HFF-Myc (cell line): ENCODE measurements at places on chromosomes 16 and 17.

DNA sequence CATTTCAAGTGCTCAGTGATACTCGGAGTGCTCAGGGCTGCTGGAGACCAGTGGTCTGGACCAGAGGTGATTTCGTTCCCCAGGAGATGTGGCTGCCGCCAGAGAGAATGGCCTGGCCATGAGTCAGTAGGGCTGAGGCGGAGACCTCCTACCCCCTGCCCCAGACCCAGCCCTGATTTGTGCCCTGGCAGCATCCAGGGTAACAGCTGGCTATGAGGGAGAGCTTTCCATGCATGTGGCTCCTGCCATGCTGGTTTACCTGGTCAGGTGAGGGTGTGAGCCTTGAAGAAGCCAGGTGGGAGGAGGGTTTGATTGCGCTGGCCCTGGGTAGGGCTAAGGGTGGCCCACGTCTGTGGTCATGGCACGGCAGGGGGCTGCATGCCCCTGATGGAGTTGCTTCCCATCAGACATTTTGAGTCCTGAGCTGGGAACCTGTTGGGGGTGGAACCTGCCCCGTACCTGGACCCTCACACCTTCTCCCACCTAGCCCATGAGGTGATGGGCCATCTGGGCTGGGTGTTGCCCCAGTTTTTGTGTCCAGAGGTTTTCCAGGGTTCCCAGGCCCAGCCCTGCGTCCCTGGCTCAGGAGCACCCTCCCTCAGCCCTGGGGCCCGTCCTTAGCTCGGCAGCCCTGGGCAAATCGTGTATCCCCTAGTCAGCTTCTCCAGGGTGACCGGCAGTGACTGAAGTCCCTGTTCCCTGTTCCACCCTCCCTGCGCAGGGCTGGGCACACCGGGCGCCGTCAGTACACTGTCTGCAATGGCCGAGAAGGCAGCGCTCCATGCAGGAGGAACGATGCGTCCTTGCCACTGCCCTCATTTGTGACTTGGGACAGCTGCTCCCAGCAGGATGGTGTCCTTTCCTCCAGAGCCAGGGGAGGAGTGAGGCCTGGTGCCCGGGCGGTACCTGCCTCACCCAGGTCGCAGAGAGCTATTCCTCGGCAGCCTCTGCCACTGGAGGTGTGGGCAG lies 9.0 kb upstream of the CSNK1D start:
- no peak for DNase-seq

- DNase-seq: no peak
These were observed 54.8 kb downstream of the PIMREG start for GRCh38 chr17:6498901-6499540.

- no peak for DNase-seq
These were observed 1.0 kb downstream of the IL27 start for GRCh38 chr16:28505489-28506137.

DNA sequence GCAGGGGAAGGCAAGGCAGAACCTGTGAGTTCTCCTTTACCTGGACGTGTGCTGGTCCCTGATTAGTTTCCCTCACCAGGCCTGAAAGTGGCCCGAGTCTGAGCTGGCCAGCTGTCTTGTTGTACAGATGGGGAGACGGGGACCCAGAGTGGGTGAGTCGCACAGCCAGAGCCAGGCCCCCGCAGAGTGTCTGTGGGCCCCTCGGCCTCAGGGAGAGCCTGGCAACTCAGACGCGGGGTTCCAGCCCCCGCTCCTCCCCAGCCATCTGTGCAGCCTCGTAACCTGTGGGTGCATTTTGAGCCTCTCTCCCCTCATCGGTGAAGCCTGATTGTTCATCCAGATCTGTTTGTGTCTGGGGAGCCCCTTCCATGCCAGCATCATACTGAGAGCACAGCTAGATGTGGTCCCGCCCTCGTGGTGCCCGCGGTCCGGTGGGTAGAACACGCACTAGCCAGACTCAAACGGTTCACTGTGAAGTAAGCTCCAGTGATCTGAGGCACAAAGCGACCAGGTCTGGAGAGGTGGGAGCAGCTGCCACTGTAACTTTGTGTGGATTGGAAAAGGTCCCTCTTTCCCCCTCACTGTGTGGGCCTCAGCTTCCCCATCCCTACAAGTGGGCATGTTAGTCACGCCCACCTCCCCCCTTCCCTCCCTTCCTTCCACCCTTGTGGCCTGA lies 6.0 kb upstream of the NDRG4 start:
- no peak for DNase-seq

GRCh38 chr16:57838161-57838560 lies 35.9 kb upstream of the KIFC3 start:
- DNase-seq: no peak

DNA sequence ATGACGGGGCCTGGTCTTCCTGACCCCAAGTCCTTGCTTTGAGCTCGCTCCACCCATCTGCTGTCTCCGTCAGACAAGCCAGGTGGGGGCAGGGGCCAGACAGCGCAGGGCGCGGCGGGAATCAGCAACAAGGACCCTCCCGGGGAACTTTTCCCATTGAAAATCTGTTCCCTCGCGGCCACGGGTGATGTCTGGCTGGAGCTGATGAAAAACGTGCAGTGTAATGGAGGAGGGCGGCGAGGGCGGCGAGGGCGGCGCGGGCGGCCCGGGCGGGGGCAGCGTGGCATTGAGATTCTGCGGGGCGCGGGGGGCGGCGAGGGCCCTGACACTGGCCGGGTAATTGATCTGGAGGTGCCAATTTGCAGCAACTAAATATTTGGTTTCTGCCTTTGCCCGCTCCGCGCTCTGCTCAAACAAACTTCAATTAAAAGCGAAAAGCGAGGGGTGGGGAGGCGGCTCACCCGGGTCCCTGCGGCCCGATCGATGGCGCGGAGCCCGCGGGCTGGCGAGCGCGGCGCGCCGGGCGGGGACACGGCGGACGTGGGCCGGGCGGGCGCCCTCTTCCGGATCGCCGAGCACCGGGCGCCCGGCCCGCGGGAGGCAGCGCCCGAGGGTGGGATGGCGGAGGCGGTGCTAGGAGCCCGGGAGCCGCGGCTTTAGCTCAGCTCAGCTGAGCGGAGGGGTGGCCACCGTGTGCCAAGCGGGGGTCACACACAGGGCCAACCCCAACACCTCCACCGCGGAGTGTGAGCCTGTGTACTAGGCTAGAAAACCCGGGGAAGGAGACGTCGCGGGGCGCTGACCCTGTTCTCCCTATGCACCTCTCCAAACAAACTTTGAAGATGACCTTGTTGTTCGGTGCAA lies 32.4 kb downstream of the DCAKD start:
- DNase-seq: no peak

GRCh38 chr17:80760511-80760911 lies 215.9 kb downstream of the RPTOR start:
- DNase-seq: no peak

DNA sequence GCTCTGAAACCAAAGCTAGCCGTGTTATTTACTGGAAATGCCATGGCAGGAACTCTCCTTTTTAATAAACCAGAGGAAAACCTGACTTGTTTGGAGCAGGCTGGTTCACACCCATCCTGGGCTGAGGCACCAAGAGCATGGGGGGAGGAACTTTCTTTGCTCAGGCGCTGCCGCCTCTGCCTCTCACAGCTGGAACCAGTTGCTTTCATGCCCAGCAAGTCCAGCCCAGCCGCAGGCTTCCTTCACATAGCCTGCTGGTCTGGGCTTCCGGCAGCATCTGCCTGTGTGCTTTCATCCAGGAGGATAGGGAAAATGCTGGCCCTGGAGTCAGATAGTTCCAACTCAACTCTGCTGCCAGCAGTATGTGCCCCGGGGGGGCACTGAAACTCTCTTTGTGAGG lies 88.1 kb upstream of the ASIC2 start:
- no peak for DNase-seq

GRCh38 chr16:88739977-88740726 lies 33.8 kb downstream of the CTU2 start:
- no peak for DNase-seq

DNA sequence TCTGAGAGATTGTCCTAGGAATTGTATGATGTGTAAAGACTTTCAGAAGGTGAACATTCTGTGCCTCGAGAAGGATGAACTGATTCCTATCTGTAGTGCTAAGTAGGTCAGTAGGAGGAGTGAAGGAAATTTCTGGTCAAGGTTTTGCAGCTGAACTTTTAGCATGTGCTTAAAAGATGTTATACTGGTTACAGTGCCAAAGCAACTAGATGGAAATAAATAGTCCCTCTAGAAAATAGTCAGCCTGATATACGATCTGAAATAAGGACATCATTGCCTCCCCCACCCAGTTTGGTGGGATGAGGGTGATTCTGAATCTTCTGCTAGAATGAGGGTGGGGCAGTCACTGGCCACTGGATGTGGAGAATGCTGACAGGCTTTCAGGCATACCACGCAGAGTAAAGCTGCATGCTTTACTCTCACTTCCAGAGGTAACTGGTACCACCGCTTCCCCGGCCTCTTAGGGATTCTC lies 57.2 kb upstream of the VPS4A start:
- peak; percentile 27 for DNase-seq

- no peak for DNase-seq
These were observed 73.0 kb downstream of the BMERB1 start for GRCh38 chr16:15507301-15507958.

- DNase-seq: no peak
These were observed 3.0 kb upstream of the ZNF213 start for GRCh38 chr16:3131755-3132377.

DNA sequence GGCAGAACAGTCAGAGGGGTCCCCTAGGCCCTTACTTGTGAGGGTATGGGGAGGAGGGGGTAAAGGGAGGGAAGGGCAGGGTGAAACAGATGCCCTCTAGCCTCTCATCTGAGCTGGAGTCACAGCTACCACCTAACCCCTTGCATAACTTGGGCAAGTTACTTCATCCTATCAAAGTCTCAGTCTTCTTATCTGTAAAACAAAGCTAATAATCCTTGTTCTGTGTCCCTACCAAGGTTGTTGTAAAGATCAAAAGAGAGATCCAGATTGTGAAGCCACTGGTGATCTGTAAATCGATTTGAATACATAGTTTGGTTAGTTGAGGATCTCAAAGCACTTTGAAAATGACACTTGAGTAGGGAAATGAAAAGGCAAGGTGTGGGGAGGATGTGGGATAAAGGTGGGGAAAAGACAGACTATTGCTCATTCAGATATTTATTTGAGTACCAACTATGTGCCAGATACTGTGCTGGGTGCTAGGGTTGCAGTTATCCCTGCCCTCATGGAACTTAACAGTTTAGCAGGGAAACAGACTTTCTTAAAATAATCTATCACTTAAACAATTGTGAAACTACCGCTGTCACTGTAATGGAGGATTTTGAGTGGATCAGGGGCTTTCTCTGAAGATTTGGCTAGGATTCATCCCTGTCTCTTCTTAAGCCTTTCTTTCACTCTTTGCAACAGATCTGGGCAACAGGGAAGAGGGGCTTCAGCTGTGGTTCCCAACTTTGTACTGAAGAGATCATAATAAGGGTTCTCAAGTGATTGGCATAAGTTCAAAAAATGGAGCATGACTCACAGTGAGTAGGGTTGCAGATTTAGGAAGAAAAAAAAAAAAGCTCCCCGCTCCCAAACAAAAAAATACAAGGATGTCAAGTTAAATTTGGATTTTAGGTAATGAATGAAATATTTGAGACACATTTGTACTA lies 3.0 kb downstream of the HEATR9 start:
- DNase-seq: no peak

DNA sequence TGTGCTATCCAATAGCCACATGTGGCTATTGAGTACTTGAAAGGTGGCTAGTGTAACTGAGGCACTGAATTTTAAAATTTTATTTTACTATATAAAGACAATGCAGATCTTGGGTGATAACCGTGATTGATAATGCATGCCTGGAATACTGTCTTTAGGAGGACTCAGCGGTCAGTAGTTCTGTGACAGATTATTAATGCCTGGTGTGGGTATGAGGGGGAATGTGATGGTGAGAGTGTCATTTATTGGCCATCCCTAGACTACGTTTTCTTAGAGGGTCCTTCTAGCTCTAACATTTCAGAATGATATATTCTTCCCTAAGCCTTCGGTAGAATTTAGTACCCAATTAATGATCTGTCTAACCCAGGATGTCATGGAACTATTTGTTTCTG lies 157.6 kb downstream of the CPPED1 start:
- DNase-seq: no peak

GRCh38 chr16:77977339-77977738 lies 45.0 kb upstream of the CLEC3A start:
- DNase-seq: no peak

DNA sequence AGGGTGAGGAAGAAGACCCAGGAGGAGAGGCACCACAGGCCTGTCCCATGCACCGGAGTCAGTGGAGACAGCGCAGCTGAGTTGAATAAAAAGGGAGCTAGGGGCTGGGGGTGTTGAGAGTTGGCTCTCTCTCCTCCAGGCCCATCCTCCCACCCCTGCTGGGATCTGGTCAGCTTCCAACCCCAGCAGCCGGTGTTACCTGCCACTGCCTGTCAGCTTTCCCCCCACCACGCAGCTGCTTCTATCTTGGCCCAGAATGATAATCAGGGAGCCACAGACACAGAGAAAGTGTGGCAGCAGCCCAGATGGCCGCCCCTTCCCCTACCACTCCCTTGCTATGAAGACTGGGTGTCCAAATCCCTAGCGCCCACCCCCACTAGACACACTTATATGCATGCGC lies 120.6 kb upstream of the RPL38 start:
- no peak for DNase-seq

DNA sequence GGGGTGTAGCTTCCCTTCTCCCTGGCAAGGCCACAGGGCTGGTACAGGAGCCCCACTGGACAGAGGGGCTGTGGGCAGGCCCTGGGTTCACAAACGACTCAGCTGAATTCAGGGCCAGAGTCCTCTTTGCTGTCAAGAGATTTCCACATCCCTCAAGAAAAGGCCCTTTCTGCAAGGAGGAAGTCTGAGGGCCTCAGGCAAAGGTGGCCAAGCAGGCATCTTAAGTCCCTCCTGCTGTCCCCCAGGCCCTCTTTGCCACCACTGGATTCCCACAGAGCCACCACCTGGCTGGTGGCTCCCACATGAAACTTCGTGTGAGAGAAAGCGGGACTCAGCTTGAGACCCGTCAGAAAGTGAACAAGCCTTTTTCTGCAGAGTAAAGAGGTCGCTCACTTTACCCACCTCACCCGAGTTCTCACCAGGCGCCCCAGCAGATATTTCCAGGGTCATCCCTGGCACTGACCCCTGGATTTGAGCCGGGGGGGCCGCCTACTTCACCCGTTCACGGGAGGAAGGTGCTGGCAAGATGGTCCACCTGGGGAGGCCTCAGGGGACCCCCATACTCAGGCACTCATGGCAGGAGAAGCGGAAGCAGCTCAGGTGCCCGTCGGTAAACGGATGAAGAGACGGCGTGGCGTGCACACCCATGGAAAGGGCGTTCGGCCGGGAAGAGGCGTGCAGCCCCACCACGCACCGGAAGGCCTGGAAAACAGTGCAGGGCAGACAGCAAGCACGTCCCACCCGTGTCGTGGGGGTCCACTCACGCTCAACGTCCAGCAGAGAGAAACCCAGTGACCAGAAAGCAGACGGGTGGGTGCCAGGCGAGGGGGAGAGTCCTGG lies 3.6 kb downstream of the RNF166 start:
- DNase-seq: no peak

- peak; percentile 59 for DNase-seq
These were observed 471 bp upstream of the PRKAR1A start for GRCh38 chr17:68511671-68512246.

GRCh38 chr16:85950136-85950918 lies 51.4 kb downstream of the IRF8 start:
- DNase-seq: no peak

DNA sequence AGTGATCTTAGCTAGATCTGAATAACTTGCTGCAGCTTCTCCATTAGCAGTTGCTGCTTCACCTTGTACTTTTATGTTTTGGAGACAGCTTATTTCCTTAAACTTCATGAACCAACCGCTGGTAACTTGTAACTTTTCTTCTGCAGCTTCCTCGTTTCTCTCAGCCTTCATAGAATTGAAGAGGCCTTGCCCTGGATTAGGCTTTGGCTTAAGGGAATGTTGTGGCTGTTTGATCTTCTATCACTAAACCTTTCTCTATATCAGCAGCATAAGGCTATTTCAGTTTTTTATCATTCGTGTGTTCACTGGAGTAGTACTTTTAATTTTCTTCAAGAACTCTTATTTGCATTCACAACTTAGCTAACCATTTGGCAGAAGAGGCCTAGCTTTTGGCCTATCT lies 21.5 kb upstream of the TMEM92 start:
- no peak for DNase-seq
